ENCODE measurements at places on chromosomes 2 and 18.

DNA sequence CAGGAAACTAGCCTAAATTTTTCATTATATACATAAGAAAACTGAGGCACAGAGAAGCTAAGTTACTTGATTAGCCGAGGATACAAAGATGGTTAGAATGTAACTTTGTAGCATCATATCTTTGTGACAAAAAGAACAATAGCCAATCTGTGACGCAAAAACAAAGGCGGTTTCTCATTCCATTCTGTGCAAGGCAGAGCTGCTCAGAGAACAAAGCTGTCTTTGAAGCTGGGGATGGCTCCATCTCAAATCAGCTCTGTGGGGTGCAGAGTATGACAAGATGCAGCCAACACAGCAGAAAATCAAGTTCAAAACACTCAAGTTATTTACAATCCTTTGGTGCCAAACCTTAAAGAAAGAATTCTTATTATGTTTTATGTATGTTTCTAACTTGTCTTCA, 81.9 kb upstream of the VWC2L start:
- DNase-seq = no peak

- DNase-seq = peak; percentile 62
Observed at GRCh38 chr2:11140492-11140891, 14.8 kb upstream of the SLC66A3 start.

DNA sequence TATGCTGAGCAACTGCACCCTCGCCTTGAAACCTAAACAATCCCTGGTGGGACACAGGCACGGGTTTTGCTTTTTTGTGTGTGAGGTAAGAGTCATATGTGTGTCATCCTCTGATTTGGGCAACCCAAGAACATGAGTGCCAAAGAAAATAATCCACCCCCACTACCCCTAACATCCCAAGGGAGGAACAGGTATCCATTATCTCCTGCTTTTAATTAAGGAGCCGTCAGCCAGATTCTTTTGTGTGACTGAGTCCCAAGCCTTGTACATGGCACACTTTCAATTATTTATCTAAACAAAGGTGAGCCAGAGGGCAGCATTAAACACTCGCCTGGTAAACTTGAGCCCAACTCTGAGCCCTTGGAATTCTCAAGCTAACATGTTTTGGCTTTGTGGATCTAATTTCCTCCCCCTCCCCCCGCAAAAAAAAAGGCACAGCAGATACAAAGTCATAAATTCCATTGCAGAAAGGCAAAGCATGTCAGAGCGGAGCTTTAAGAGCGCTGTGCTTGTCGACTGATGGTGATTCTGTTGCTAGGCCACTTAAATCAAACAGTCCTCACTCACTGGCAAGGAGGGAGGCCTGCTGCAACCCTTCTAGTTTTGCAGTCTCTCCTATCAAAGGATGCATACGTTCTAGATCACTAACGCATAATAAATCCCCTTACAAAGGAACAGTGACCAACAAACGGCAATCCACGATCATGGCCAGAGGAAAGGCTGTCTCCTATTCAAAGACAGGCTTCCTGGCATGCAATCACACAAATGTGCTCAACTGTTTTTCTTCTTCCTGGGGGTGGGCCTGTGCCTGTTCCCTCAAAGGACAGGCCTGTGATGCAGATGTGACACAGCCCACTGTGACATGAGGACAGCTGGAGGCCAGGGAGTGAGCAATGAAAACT, 143.5 kb upstream of the LMAN1 start:
- DNase-seq = peak; percentile 96

GRCh38 chr2:56685205-56685604, 501.4 kb downstream of the CCDC85A start:
- DNase-seq = no peak

- no peak for DNase-seq
Observed at GRCh38 chr2:220482716-220483115, 855.3 kb downstream of the SLC4A3 start.

DNA sequence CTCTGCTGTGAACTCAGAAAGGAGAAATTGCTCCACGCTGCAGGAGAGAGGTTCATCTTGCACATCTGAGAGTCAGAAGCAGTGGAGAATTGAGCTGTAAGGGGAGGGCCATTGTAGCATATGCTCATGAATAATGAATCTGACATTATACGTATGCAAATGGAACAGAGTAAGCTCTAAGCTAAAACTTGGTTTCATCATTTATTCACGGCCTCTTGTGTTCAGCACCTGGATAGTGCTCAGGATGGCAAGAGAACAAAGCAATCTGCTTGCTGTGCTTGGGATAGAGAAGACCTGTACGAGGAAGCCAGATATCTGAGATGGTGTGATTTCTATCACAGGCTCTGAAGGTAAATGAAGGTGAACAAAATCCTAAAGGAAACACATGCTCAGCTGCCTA, 87.9 kb upstream of the GCFC2 start:
- DNase-seq = no peak

DNA sequence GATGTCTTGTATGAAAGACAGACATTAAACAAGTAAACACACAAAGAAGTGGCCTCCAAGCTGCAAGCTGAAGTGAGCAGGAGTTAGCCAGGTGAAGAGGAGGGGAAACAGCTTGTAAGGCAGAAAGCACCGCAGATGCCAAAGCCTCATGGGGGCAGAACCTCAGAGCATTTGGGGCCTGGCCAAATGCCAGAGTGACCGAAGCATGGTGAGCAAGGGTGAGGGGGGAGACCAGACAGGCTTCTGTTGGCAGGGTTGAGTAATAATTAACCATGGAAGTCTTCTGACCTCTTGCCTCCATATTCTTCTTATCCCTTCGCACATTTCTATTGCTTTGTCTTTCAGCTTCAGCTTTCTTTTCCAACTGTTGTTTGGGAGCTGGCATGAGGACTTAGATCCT, 5.6 kb downstream of the QPCT start:
- DNase-seq = no peak
